ENCODE measurements at places on chromosomes 1 and 21.

DNA sequence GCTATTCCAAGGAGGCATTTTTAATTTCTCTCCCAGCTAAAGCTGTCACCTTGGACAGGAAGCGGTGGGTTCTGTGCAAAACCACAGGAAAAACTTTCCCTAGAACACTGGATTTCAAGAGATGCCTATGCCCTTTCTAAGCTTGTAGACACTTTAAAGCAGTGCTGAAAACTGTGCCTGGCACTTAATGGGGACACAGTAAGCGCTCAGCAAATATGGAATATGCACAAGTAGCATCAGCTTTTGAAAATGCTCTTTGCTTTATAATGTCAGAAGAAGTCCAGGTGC lies 50.9 kb upstream of the TARBP1 start:
- DNase-seq: no peak

DNA sequence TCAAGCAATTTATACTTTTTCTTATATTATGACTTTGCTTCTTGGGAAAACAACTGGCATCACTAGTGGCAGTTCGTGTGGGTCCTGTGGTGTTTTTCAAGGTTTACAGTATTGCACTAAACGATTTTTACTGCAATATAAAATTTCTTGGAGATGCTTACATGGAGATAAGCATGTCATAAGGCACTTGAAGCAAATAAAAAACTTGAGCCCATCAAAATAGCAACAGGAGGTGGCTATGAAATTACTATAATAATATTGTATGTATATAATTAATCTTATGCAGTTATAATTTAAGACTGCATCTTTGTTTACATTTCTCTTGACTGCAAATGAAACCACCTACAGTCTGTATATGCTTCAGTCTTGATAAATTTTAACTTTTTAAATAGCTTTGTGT lies 29.3 kb upstream of the CHAF1B start:
- DNase-seq: no peak

DNA sequence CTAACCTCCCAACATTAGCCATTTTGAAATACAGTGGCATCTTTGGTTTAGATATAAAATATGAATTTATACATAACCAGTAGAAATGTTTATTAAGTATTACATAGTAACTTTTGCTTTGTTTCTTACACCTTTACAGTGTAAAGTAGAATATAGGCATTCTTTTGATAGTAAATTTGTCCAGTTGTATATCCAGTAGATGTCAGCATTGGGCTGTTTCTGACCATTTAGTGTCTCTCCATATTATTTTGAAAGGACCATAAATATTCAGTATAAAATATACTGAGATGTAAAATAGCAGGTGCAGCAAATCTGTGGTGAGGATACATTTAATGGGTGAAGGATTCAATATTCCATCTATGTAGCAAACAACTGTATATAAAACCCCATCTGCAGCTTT lies 115.8 kb upstream of the ZRANB2 start:
- no peak for DNase-seq

- DNase-seq: no peak
Measured at GRCh38 chr1:110021285-110021684, 13.1 kb upstream of the STRIP1 start.

DNA sequence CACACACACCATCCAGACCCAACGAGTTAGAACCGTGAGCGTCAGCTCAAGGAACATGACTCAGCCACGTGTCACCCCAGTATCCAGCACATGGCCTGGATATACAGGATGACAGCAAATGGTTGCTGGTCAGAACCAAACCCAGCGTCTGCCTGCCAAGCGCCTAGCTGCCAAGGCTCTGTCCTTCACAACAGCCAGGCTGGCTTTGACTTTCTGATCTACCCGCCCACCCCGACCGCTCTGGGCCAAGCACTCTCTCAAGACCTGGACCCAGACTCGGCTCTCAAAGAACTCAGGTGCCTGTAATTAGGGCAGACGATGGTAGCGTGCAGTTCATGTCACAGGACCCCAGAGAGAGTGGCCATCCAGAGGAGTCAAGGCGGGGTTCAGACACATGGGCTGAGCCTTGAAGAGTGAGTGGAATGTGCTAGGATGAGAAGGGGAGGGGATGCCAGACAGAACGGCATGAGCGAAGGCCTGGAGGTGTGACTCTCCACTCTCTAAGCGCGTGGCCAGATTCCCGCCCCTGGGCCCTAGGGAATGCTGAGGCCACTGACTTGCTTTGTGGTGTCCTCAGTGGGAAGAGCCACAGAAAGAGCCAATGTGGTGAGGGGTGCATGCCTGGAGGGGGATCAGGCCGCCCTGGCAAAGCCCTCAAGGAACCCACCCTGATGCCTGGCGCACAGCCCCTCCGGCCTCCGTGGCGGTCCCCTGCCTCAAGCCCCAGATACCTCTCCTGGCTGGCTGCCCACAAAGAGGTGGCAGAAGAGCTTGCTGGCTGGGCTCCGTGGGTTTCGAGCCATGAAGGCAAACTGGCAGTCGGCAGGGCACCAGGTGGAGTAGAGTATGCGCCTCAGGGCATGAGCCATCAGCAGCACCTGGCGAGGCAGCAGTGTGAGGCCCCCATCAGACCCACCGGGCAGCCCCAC lies 7.0 kb downstream of the SH2D5 start:
- DNase-seq: peak; percentile 70

DNA sequence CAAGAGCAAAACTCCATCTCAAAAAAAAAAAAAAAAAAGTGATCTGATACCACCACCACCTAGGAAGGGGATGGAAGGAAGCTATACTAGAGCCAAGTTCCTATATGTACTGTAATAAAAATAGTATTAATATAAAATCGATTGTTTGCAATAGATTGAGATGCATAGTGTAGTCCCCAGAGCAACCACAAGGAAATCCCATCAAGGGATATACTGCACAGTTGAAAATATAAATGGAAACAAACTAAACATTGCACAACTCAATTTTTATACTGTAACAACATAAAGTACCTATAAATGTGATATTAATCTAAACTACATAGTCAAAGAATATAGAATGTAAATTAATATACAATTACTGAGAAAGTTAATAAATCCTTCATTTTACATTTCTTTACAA lies 20.9 kb upstream of the PSMG1 start:
- DNase-seq: no peak

GRCh38 chr1:101302831-101303511 lies 66.2 kb downstream of the S1PR1 start:
- no peak for DNase-seq

GRCh38 chr1:212595787-212596714 lies 12.5 kb upstream of the ATF3 start:
- DNase-seq: no peak

DNA sequence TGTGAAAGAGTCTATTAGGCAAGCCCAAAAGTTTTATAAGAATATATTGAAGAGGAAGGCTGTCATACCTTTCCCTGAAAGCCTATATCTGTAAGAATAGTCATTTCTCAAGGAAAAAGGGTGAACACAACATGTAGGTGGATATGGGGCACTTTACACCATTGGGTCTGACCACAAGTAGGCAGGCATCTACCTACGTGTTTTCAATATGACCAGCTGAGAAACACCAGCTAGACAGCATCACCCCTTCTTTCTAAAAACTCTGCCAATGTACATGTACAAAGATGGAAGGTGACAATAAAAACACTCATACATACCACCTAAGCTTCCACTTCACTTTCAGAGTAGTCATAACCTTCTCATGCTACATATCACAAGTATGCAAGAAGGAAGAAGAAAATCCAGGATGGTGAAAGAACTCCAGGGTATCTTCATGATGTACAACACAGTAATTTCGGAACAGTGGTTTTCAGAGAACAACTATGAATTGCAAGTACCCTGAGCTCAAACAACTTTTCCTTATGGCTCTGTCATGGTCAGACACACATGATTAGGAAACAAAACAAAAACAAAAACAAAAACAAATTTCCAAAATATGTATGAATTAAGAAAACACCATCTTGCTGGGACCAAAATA lies 98.5 kb upstream of the ADGRL2 start:
- DNase-seq: no peak

GRCh38 chr1:100246738-100247137 lies 2.9 kb downstream of the DBT start:
- DNase-seq: no peak

DNA sequence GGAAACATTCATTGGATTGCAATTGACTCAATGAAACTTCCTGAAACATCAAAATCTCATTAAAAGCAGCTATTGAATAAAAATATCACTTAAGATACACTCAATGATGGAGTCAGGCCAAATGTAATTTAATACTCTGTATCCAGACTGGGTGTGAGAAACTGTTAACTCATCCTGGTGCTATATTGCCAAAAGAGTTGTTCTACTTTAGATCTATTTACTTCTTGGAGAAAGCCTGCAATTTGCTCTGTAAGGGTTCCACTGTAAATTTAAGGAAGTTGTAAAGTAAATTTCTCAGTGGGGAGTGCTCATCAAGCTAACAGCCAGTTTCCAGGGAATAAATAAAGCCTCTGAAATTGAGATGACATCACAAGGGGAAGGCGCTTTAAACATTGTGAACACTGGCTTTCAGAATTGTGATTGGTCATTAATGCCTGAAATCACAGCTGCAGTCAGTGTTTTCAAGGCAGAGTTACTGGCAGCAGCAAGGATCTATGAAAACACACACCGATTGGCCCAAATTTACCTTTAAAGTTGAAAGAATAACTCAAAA lies 91.4 kb downstream of the OLFM3 start:
- DNase-seq: no peak

GRCh38 chr1:77375990-77376389 lies 94.2 kb downstream of the AK5 start:
- no peak for DNase-seq

DNA sequence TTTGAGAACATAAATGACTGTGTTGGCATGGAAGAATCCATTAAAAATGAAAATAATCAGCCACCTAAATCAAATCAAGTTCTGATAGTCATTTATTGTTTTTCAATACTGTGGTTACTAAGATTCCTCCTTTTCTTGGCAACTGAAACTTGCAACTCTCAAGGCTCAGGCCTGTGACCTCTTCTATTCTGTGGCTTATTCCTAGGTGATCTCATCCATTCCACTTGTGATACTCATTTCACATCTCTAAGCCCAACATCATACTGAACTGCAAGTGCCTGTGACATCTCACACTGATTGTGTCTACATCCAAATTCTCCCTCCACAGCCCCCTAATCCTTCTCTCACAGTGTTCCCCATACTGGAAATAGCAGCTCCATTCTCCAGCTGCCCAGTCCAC lies 4.8 kb upstream of the ST6GALNAC5 start:
- DNase-seq: no peak

- no peak for DNase-seq
Measured at GRCh38 chr1:68379085-68379478, 70.7 kb downstream of the RPE65 start.

DNA sequence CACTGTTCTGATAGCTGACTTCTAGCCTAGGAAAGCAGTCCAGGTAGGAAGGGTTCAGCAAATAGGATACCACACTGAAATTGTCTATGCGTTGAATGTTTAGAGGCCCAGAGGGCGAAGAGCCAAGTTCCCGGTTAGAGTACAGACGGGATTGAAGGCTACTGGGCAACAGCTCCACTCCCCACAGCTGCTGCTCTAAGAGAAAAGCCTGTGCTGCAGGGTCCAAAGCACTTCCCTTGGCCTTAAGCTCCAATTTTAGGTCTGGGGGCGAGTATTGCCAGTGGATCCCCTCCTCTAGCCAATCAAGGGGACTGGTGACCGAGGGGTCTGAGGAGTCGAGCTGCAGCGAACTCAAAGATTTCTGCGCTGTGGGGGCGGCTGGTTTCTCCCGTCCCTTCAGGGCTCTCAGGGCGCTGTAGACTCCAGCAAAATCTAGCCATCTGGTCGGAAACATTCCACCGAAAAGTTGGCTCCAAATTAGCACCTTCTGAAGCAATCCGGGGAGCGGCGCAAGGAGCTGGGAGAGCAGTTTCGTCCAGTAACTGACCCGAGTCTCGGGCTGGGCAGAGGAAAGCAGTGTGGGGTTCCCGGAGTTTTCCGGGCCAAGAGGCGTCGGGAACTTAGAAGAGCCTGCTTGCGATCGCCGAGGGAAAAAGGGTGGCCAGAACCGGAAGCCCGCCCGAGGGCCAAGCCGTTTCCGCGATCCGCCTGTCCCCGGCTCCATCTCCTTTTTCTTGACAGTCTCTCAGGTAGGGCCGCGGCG lies 748 bp downstream of the PPP1R15B start:
- peak; percentile 91 for DNase-seq

- DNase-seq: no peak
Measured at GRCh38 chr1:233654658-233655280, 40.9 kb downstream of the KCNK1 start.

DNA sequence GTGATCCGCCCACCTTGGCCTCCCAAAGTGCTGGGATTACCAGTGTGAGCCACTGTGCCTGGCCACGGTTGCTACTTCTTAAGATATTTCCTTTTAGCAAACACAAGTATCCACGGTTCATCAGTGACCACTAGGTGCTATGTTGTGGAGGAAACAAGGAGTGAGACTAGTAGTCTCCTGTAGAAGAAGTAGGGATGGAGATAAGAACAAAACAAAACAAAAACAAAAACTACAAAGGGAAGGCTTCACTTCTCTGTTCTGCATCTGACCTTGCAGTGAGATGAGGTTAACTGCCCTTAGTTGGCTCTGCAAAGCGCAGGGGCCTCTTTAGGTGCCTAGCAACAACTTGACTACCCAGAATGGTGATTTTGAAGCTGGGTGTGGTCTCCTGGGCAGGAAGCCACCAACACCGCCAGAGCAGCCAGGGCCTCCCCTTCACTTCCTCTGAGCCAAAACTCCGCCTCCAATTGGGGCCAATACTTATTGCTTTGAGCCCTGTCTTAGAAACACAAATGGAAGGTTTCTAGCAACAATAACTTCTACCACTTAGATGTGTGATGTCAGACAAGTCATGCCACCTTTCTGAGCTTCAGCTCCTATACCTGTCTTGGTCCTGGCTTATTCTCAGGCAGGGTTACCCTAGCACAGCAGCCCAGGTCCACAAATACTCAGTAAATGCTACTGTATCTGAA lies 12.8 kb upstream of the CDC42 start:
- DNase-seq: peak; percentile 86

DNA sequence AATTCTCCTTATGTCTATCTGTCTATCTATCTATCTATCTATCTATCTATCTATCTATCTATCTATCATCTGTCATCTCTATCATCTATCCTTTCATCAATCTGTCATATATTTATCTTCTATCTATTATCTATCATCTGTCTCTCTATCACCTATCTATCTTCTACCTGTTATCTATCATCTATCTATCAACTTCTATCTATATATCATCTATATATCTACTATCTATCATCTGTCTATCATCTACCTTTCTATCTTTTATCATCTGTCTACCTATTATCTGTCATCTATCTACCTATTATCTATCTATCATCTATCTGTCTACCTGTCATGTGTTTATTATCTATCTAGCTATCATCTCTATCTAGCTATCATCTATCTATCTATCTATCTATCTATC lies 124.7 kb upstream of the C1orf174 start:
- no peak for DNase-seq

DNA sequence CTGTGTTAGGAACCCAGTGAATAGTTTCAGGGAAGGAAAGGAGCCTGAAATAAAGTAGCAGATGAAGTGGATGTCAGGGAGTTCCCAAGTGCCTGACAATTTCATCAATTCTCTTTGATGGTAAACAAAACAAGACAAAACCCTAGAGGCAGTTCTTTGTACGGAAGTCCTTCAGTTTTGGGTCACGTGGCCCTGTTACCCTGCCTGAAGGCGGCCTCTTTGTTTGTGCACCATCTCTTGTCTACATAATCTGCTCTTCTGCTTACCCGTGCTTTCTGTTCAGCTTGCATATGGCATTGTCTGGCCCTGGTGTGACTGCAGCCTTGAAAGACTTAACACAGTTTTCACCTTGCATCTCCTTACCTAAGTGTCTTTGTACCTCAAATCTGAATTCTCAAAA lies 166.7 kb upstream of the DUSP10 start:
- no peak for DNase-seq
